ENCODE measurements at places on chromosomes 6 and 20.

GRCh38 chr20:19590382-19590781, 167.7 kb upstream of the RIN2 start:
- no peak for DNase-seq

DNA sequence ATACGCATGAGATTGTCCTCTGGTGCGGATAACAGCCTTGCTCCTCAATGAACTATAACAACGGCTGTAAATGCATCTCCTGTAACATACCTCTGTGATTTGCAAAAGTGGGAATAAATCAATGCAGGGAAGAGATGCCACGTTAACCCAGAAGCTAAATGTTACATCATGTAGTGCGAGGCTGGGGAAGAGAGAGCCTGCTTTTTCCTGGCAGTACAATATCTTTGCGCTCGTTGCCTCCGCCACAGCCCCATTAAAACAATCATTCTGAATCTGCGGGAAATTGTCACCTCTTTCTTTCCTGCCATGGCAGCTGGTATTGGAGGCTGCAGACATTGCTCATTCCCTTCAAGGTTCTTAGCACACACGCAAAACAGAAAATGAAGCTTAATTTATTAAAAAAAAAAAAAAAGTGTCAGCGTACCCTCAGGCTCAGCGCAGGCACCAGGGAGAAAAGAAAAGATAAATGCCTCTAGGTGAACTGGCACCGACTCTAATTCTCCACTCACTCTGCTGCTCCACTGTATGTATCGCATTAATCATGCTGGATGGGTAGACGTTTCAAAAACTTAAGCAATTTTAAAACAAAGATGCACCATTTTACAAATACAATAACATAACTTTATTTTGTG, 70.2 kb upstream of the TFB1M start:
- no peak for DNase-seq

DNA sequence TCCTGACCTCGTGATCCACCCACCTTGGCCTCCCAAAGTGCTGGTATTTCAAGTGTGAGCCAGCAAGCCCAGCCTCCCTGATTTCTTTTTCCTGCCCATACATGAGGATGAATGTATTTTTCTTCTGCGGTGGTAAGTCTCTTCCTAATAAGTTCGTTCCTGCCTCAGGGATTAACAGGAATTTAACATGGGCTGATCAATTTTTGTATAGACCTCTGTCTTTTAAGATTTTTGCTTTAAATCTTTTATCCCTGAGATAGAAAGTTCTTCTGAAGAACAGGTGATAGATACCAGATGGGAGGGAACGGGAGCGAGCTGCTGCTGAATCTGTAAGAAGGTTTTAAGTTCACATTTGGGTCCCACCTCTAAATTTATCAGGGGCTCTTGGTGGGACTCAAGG, 7.0 kb upstream of the ZNFX1 start:
- DNase-seq = no peak

DNA sequence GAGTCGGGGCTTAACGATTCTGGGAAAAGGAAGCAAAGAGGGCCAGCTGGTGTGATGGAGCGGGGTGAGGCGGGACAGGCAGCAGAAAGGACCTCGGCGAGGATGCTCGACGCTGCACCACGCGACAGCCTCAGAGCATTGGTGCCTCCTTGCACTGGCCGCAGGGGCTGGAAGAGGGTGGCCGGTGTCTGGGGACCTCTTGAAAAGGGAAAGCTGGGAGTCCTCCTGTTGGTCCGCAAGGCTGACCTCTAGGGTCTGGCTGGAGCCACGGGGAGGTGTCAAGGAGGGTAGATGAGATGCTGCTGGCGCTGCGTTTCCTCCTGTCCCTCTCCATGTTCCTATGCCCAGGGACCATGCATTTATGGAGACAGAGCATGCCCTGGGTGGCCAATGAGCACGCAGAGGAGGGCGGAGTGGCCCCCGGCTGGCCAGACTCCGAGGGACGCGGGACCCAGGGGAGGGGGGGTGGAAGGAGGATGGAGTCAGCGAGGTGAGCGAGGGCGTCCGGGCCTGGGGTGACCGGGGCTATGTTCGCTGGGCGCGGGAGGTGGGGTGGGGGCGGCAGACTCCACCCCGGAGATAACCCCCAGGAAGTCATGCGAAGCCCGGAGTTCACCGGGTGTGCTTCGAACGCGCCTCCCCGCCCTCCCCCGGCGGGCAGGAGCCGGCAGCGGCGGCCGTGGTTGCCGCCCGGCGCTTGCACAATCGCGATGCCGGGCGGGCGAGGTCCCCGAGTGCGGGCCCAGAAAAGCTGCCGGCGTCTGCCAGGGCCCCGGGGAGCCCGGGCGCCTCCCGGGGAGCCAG, at the start of gene CYP24A1:
TSS of gene CYP24A1 (minus strand) at position 334 of the 804 bp plus-strand sequence. CDS start 407 bp downstream, outside the sequence.
- DNase-seq = no peak

DNA sequence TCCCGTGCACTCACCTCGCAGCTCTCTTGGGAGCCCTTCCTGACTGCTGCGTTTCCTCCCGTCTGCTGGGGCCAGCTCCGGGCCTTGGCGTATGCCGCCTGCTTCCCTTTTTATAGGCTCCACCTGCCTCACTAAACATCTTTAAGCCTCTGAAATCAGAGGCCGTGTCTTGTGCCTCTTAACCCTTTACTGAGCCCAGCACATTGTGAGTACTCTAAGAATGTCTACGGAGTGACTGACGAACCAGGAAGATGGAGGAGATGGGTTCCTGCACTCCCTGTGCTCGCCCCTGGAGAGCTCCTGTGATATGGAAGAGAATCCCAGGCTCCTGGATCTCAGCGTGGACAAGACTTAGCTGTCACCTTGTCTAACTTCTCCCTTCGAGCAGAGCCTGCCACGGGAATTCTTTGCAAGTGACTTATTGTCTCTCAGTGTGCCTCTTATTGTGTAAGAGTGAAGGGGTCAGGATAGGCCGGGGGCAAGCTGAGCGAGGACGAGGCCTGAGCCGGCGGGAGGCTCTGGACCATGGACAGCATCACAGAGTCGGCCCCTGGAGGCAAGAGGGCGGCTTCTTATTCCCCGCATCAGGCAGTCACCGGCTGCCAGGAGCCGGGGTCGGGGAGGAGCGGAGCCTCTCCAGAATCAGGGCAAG, 70.9 kb upstream of the CCDC167 start:
- no peak for DNase-seq

DNA sequence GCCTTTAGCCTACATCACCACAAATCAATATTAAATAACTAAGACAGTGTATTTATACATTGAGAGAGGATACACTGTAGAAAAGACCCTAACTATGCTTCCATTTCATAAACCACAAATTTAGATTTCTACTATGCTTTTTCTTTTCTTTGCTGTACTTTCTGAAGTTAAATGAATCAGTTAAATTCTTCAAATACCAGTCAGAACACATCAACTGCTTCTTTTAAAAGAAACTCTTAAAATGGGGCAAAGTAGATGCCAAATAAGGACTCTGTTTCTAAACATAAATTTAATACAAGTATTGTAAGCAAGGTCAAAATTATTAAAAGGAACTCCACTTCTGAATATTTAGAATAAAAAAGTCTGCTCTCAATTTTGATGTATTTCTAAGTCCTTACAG, 76.9 kb downstream of the GMDS start:
- no peak for DNase-seq

DNA sequence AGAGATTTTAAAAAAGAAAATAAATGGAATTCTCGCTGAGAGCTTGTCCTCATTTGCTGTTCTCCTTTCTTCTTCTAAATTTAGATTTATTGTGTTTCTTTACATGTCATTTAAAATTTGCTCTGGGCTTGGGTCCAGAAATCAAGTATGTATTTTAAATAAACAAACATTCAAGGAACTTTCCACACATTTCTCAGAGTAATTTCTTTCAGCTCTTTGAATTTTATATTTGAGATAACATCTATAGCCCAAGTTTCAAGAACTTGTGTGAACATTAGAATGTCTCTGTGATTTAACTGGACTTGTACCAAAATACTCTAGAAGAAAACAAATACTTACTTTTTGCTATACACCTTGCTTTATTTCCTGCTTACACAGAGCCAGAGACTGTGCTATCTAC, 192.3 kb downstream of the TMEM200A start:
- no peak for DNase-seq

DNA sequence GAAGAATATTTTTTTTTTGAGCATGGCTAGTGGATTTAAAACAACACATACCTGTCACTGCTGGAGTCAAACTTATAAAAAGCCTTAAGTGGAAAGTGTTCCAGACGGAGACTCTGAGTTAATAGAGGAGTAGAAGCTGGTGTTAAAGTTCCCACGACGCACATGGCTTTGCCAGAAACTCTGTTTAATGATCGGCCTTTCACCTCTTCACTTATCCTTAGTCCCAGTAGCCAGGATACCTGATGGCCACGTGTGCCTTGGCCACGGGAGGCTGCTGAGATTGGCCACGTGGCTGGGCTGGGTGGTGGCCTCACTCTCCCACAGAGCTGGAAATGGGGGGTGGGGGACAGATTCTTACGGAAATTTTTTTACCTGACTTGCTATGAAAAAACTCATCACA, 333.1 kb downstream of the ZFAND3 start:
- DNase-seq = no peak

GRCh38 chr6:119449331-119450156, 100.0 kb upstream of the MAN1A1 start:
- DNase-seq = no peak

DNA sequence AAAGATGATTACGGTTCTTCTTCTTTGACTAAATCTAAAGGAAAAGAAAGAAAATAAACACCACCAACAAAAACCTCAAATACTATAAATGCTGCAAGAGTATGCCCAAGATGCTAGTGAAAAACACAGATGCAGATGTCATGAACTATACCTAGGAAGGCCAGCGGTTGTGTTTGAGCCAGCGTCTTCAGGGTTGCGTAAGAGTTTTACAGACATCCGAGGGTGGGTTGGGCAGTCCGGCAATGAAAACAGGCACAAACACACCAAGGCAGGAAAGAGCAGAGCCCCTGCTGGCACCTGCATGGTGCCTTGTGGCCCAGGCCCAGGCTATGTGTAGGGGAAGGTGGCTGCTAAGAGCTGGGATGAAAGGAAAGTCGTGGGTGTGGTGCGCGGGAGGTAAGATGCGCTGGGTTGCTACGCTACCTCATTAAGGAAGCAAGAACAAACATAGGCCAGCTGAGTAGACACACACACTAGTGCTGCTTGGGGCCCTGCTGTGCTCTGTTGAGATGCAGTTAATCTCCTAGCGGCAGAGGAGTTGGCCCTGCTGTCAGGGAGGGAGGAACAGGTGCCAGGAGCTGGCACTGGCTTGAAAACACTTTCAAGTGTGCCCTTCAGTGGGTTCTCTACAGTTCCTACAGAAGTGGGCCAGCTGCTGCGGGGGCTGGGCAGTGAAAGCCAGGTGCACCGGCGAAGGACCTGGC, 170.2 kb upstream of the PLN start:
- no peak for DNase-seq

DNA sequence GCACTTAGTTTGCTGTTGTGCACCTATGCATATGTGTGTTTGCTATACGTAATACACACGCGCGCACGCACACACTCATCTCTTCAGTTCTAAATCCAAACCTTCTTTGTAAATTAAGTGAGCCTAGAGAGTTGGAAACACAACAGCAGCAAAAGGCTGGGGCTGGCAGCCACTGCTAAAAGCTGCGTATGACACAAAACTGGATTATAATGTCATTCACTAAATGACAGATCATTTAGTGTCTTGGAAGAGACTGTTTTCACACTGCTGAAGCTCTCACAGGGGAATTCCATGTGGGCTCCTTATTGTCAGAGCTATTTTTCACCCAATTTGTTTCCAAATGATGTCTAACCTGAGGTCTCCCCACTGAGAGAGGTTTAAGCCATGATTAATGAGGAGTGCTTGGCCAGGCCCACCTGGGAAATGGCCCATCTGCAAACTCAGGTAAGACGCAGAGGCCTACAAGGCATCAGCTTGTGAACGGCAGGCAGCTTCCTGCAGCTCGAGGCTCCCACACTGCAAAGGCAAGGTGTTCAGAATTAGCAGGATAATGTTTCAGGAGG, 94.2 kb downstream of the OLIG3 start:
- DNase-seq = no peak

DNA sequence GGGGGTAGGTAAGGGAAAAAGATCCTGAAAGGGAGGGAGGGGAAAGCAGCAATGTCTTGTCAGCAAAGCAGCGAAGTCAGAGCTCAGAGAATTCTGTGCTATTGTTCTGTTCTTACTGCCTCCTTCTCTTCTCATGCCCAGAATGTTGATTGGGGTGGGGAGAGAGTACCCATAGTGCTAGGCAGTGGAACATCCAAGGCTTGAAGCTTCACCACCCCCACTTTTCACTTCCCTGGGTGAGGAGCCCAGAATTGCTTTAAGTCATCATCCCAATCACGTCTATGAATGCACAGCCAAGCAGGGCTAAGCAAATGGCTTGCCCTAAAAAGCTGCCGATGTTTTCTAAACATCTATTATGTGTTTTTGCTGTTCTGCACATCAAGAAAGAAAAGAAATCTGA, 16.5 kb downstream of the REPS1 start:
- no peak for DNase-seq

DNA sequence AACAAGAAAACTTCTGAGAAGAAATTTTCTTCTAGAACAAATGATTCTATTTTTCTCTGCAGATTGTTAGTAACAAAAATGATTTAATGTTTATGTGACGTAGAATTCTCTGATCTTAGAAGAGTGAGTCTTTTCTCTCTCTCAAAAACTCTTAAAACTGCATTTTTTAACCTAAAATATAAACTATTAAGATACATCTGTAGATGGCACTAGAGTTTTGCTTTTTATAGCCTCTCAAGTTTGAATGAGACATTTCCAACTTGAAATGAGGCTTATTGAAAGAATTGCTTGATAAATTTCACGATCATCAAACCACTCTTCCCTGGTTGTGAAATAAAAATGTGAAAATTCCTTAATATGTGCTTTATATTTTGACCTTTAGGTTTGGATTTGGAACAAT, 53.8 kb downstream of the PHF3 start:
- DNase-seq = no peak

DNA sequence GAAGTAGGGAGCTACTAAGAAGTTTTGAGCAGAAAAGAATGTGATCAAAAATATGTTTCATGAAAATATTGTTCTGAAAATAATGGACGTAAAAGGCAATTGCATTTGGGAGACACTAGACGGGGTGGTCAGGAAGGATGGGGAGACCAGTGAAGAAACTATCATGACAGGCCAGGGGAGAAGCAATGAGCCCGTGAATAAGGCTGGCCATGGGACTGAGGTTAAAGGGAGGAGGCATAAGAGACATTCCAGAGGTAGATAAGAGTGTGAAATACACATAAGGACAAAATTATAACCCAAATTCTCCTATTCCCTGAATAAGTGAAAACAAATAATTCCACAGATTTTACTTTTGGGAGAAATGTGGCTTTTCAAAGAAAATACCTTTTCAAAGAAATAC, 51.7 kb downstream of the MARCKS start:
- no peak for DNase-seq

Measured in CD4-positive, alpha-beta T cell treated with Interleukin-10 for 1 hour (primary cell).